ENCODE measurements at places on chromosomes 5 and 9.

- no peak for DNase-seq
These were observed 240.2 kb downstream of the FBXL17 start for GRCh38 chr5:108141676-108142075.

DNA sequence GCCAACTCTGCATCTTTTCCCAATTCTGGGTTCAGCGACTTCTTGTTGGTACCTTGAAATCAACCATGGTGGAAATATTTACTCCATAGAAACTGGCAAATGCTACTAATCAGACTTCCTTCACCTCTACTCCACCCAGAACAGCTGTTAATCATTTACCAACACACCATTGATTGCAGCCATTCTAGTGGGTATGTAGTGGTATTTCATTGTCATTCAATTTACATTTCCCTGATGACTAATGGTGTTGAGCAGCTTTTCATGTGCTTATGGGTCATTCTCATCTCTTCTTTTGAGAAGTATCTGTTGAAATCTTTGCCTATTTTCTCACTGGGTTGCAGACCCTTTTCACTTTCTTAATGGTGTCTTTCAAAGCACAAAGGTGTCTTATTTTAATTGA, 122.4 kb upstream of the MSX2 start:
- no peak for DNase-seq

- no peak for DNase-seq
These were observed 31.0 kb downstream of the PCBD2 start for GRCh38 chr5:134935711-134936602.

- DNase-seq, result no peak
These were observed 59.5 kb upstream of the ERCC6L2 start for GRCh38 chr9:95815961-95816360.

- no peak for DNase-seq
These were observed 226.6 kb upstream of the TBCA start for GRCh38 chr5:78002690-78003089.

DNA sequence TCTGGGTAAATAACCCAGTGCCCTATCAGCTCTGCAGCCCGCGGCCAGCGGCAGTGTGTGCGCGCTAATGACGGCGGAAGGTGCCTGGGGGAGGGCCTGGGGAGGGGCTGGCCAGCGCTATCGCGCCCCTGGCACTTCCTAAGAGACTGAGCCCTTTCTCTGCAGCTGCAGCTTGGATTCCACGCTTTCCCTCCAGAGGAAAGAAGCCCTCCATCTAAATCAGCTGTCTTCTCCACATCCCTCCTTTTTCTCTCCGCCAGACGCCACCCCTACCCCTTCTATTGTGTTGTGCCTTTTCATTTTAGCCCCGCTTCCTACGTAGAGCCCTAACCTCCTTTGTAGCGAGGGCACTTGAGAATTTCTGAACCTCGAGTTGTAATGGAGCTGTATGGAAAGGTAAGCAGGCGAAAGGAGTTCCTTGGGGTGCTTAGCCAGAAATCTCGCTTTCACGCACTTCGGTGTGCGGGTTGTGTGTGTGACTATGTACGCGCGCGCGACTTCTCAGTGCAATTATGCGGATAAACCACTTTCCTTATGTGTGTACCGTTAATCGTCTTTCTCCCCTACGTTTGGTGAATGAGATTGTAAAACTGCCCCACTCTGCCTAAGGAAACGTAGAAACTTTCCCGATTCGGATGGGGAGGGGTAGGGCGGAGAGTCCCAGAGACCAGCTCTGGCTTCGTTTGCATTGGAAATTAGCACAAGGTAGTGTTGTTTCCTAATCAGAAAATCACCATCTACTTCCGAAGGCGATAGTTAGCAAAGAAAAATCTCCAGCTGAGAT, 664 bp upstream of the RAB3C start:
- DNase-seq, result peak; percentile 5

- DNase-seq, result no peak
These were observed 11.7 kb upstream of the RPS14 start for GRCh38 chr5:150461231-150461630.
